Hepatocyte (in vitro differentiated cells): ENCODE measurements at places on chromosomes 4 and X. TPM values are rescaled to one million over a fixed set of nuclear protein-coding genes. Genes with fewer than 3 reads are reported as not detected.

Gene SMIM10
- 3.2 and 4.4 TPM in 2 replicates for total RNA-seq

Gene FTHL17
- total RNA-seq = not detected in 2 replicates

Gene SMPX
- total RNA-seq = 0.64 and 1.4 TPM in 2 replicates

GRCh38 chr4:156439576-156440200, 486.0 kb upstream of the CTSO start:
- DNase-seq = no peak

- DNase-seq = peak; percentile 66
These were observed 28.8 kb upstream of the SOWAHD start for GRCh38 chrX:119729408-119730201.

- DNase-seq = no peak
These were observed 40.9 kb upstream of the ESX1 start for GRCh38 chrX:104295636-104296035.

DNA sequence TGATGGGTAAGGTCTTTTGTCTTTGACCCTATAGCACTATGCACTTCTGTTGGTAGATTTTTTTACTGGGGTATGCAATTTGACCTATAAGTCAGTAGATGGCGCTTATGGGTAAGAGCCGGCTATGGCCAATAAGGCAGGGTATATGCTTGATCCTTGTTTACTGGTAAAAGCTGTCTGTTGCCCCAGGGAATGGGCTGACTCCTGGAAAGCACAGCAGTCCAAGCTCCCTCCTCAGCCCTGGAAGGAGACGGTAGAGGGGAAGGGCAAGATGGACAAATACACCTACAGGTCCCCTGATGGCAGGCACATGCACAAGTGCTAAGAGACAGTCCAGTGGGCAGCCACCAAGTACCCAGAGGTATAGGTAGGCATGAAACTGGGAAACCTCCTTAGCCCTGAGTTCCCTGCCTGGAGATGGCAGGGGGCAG, 63.7 kb downstream of the ADAMTS3 start:
- peak; percentile 63 for DNase-seq

DNA sequence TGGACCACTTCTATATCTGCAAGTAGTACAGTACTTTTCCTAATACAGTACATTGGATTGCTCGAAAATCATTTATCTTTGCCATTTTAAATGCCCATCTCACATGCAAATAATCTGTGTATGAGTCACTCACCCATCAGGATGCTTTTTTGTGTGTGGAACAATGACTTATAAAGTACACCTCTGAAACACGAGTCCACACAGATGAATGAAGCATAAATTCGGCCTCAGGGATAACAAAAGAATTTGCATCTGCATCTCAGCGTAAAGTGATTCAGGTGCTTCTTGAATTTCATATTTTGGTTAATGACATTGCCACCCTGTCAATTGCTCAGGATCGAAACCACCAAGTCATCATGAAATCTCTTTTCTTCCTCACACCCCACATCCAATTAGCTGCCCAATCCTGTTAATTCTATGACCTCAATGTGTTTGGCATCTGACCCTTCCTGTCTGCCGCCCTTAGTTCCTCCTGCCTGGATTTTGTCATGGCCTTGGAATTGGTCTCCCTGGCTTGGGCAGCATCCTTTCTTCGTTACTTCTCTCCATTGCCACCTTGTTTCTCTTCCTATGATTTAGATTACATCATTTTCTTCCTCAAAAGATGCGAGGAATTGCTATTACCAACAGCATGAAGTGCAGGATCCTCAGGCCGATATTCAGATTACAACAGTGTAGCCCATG, 161.6 kb upstream of the MID1 start:
- no peak for DNase-seq

GRCh38 chr4:38605181-38605752, 58.7 kb upstream of the KLF3 start:
- no peak for DNase-seq
